ENCODE measurements at places on chromosomes 12 and 14. TPM values are rescaled to one million over a fixed set of nuclear protein-coding genes. Genes with fewer than 3 reads are reported as not detected.

Gene KLHL33
- total RNA-seq: 1.6 TPM

GRCh38 chr12:63828867-63829266, 15.6 kb upstream of the SRGAP1 start:
- DNase-seq: no peak

- no peak for DNase-seq
Measured at GRCh38 chr14:35244542-35244941, 47.6 kb upstream of the PSMA6 start.

Gene TAS2R20
- total RNA-seq: 2.2 TPM

Gene WNT1
- total RNA-seq: 1.2 TPM

DNA sequence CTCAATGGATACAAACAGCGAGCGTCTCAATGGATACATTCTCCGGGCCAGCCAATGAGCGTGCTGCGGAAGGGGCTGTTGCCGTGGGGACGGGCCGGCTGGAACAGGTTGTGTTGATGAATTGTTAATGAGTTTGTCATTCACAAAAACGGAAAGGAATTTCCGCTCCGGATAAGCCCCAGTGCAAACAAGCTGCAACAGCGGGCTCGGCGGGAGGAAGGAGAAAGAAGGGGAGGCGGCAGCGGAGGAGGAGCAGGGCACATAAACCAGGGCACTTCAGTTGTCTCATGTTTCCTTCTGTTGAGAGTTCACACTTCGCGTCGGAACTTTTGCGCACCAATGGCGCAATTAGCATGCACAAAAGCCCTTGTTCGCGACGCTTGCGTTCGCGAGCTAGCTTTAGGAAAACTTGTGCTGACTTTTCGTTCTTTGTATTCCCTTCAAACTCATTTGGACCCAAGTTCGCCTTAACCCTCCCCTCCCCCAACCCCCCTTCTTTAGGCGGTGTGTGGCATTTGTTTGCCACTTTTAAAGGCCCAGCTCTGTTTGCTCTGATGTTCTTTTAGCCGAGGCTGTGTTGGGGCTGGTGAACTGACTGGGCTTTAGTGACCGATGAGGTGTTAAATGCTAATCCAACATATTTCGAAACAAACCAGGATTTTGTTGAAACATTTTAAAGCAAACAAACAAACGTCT, at the start of gene DUSP6:
DUSP6 (minus strand) TSS at position 10 of the 696 bp plus-strand sequence. CDS start 462 bp downstream, outside the sequence.
- peak; percentile 96 for DNase-seq

- DNase-seq: no peak
Measured at GRCh38 chr12:55955800-55956508, 9.9 kb downstream of the PMEL start.

- DNase-seq: no peak
Measured at GRCh38 chr14:105746124-105746514, 219.7 kb downstream of the TMEM121 start.

Gene KRT7
- 3.3 TPM for total RNA-seq

Gene RPGRIP1
- total RNA-seq: 35.7 TPM

GRCh38 chr14:51507511-51507905, 144.2 kb upstream of the FRMD6 start:
- no peak for DNase-seq

Gene CIDEB
- 6.6 TPM for total RNA-seq

Gene AICDA
- not detected for total RNA-seq

DNA sequence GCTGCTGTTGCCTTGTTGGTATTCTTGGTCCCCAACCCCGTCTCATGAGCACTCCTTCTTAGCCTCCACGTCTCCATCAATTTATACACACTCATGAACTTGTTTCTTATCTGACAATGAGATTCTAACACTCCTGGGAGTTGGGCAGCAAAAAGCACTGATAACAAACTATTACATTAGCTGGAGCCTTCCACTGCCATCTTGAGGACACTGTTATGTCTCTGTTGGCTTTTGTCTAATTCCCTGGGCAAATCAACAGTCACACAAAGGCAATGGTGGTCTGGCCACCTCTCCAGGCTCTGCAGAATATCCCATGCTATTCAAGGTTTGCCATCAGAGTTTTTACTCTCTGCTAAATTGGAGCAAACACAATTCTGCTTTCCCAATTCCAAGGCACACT, 117.8 kb upstream of the COCH start:
- DNase-seq: no peak

- no peak for DNase-seq
Measured at GRCh38 chr12:57420482-57420881, 10.4 kb downstream of the R3HDM2 start.

DNA sequence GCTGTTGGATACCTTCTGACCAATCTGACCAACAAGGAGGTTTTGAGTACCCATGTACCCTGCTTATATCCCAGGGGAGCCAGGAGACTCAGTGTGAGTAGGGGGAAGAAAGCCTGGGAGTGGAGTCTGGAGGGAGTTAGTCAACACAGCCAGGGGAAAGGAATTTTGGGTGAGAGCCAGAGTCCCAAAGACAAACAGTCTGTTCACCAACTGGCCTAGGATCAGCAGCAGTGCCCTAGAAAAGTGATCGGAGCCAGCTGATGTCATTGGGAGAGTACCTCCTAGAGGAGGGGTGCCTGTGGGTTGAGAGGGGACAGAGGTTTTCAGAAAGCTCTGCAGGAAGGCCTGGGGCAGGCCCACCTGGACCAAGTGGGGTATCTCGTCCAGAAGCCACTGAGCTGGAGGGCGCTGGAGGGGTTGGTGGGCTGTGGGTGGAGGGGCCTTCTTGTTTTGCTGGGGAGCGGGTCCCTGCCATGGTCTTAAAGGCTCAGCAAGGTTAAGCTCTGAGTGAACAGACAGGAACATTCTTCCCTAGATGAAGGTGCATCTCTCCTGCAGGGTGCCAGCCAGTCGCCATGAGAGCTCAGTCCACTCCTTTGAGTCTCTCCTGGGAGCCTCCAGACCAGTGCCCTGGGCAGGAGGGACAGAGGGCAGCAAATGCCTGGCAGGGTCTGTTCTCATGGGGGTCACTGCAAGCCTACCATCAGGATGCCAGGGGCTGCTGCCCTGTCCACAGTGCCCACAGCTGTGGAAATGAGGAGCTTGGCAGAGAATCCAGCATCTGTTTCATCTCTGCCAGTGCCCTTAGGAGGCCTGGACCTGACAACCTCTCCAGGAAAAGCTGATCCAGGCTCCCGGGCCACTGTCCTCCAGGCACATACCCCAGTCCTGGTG, 63.6 kb downstream of the CHGA start:
- DNase-seq: peak; percentile 80

- no peak for DNase-seq
Measured at GRCh38 chr14:104784218-104784568, 11.4 kb downstream of the AKT1 start.

DNA sequence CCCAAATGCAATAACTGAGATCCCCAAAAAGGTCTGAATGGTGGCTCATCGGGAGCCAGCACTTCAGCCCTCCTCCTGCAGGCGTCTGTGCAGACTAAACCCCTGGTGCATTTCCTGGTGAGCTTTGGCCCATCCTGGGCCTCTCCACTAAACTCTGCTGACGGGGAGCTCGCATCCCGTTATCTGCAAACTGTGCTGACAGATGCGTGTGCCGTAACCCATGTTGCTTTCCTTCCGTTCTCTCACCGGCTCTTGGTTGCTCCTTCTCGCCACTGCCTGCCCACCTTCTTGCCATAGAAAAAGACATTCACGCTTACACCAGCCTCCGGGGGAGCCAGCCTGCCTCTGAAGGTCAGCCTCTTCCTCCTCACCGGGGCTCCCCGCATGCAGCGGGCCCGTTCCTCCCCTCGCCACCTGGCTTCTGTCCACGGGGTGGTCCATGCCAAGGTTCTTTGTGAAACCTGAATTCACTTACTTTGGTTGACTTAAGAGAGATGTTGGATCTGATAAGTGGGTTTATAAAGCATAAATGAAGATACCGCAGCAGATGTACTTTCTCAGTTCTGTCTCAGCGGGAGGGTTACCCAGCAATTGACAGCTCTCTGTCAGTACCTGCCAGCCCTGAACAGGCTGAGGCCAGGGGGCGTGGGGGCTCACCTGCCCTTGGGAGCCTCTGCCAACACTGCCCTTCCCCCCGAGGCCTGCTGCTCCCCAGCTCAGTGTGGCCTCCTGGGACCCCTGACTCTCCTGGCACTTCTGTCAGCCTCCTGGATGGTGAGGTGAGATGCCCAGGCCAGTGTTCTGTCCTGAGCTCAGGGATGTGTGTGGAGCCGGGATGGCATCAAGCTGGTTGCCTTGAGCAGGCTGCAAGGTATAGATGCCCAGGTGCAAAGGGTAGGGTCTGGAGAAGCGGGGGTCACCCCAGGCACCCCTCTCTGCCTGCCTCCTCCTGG, 14.2 kb downstream of the ZFYVE21 start:
- no peak for DNase-seq

Gene FOXN4
- 9.0 TPM for total RNA-seq

- DNase-seq: no peak
Measured at GRCh38 chr12:15880721-15881120, 1.5 kb upstream of the STRAP start.

DNA sequence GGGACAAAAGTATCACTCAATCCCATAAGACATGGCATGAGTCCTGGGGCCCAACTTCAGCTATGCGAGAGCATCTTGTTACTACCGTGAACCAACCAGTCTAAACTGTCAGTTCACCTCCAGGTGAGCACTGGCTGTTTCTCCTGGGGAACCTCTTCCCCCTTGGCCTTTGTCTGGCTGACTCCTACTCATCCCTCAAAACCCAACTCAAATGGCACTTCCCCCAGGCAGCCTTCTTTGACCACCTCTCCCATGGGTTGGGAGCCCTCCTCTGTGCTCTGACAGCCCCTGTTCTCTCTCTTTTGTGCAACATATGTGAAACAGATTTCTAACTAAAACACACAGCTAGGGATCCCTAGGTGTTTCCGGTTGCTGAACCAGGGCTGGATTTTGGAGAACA, 37.7 kb downstream of the FOXN4 start:
- DNase-seq: no peak

Gene PLXNC1
- total RNA-seq: 201 TPM

DNA sequence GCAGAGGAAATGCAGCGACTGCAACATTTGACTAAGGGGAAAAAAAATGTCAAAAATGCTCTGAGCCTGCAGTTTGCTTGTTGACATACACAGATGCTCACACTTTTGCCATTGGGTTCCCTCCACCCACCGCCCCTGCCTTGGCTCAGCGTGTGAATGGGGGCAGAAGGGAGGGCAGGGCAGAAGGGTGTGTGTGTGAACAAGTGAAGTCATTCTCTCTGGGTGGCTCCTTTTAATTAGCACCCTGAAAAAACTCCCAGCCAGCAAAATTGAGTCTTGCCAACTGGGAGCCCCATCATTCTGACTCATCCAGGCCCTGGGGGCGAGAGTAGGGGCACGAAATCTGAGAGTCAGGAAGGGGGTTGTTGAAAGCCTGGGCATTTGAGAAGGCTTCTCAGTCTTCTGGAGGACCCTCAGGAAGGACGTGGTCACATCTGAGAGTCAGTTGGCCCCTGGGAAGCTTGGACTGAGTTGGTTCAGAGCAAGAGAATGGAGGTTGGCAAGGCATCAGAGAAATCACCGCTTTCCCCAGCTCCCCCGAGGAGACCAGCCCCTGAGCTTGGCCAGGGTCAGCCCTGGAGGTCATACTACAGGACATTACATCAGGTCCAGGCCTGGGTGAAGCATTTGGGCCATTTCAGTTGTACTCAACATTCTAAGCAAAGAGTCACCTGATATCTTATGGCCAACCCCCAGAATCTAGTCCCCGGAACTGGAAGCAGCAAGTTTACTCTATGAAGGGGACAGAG, 22.7 kb upstream of the KRT78 start:
- DNase-seq: no peak

DNA sequence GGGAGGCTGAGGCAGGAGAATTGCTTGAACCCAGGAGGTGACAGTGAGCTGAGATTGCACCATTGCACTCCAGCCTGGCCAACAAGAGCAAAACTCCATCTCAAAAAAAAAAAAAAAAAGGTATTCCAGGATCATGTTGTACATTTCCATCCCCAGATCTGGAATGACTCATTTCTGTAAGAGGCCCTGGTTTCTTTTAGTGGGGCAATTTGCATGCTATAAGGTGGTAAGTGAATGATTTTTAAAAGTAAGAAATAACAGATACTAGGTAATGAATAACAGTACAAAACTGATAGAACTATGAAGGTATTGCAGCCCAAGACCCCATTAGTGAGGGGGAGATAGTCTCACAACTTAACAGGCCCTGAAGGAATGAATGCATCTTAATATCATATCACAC, 17.7 kb upstream of the ADCK1 start:
- DNase-seq: no peak

Gene PTPRQ
- total RNA-seq: 3.7 TPM

Gene SLC5A8
- 0.31 TPM for total RNA-seq

DNA sequence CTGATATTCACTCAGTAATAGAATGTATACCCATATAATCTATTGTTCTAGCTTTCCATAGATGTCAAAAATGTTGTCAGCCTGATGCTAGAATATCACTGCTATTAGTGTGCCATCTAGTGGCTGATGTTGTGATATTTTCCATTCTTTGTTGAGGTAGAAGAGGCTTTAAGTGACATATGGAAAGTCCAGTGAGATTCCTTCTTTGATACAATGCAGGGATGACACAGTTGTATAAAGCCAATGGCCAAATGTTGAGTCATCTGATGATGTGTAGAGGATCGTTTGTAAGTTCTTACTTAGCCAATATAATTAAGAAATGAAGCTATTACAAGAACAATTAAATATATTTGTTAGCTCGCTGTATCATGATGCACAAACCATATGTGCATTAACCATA, 58.1 kb upstream of the PCED1B start:
- no peak for DNase-seq

DNA sequence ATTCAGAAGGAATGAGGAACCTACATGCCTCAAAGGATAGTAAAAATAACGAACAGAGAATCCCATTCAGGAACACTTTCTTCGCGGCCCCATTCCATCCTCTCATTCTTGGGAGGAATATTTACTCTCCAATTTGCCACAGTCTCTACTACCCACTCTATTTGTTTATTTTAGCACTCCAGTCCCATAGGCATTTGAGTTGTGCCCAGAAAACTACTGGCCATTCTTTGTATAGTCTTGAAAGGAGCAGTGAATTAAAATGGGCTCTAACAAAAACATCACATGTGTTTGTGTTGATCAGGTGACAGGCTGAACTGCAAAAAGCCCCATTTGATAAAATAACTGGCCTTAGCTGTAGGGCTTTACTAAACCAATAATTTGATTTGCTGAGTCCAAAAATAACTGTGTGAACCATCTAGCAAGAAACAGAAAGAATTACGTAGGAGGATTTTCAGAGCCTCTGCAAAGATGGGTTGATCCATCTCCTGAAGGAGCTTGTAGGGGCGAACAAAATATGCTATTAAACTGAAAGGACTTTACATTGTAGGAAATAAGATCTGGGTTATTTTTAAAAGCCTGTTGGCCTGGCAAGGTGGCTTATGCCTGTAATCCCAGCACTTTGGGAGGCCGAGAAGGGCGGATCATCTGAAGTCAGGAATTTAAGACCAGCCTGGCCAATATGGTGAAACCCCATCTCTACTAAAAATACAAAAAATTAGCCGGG, 142.3 kb upstream of the CPNE8 start:
- no peak for DNase-seq

GRCh38 chr12:56898938-56899337, 35.3 kb downstream of the SDR9C7 start:
- no peak for DNase-seq

GRCh38 chr14:51482102-51482501, 169.6 kb upstream of the FRMD6 start:
- no peak for DNase-seq

Gene PLEKHD1
- total RNA-seq: 1.1 TPM

All from testis (tissue), 5 donors.